ENCODE measurements at places on chromosomes 12 and 14. TPM values are rescaled to one million over a fixed set of nuclear protein-coding genes. Genes with fewer than 3 reads are reported as not detected.

DNA sequence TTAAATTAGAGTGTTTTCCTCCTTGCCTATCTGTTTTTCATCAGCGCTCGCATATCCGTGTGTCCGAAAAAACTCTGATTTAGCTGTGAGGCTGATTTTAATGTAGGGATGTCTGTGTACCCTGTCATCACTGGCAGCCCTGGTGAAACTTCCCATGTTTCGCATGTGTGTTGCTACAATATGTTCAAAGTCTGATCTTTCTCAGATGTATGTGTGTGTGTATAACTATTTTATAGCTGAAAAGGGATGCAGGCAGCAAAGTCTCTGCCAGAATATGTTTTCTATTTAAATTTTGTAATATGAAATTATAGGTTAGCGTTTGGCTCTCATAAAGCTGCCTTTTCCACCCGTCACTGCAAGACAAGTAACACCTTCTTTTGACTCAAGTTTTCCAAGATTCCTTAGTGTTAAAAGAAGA is 154.8 kb downstream of the TMTC2 start:
- no peak for DNase-seq

SUPT16H gene
- total RNA-seq: 104 TPM

STX2 gene
- 21.2 TPM for total RNA-seq

USP44 gene
- total RNA-seq: 3.7 TPM

DNA sequence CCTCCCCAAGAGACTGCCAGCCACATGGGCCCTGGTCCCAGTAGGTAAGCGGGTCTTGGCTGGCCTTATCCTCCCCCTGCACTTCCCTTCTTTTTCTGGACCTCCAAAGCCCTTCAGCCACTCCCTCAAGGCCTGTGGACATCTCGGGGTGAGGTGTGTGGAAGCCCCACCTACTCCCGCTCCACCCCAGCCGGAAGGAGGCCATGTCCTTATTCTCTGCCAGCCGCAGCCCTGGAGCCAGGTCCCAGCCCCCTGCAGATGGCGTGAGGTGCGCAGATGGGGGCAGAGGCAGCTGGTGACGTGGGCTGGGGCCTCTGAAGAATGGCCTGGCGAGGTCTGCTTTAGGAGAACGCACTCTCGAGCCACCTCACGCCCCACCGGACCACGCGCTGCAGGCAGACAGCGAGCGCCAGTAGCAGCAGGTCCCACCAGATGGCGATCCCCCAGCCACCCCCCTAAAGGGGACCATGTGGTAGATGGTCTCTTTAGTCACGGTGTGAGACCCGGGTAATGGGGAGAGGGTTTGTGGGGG is 167.1 kb downstream of the TSPAN9 start:
- DNase-seq: no peak

GRCh38 chr12:120439646-120440247 is 1.8 kb downstream of the COX6A1 start:
- peak; percentile 61 for DNase-seq

GRCh38 chr14:62304257-62304656 is 542.0 kb downstream of the SNAPC1 start:
- no peak for DNase-seq

VAMP1 gene
- total RNA-seq: 1.2 TPM

FBLN5 gene
- 1.6 TPM for total RNA-seq

GRCh38 chr14:74528406-74528805 is 34.8 kb downstream of the ISCA2 start:
- DNase-seq: no peak

A2ML1 gene
- total RNA-seq: 0.41 TPM

All from frontal cortex (tissue), 4 donors.